Regular cardiac myocyte (primary cell): ENCODE measurements at places on chromosomes 12 and 14. TPM values are rescaled to one million over a fixed set of nuclear protein-coding genes. Genes with fewer than 3 reads are reported as not detected.

Gene DNAAF2
- total RNA-seq = 8.7 and 11.7 TPM in 2 replicates

Gene ASCL1
- total RNA-seq = not detected in 2 replicates

Gene CDK2
- total RNA-seq = 16.1 and 55.8 TPM in 2 replicates

Gene FGF6
- total RNA-seq = not detected in 2 replicates

Gene MYH7
- total RNA-seq = not detected in 2 replicates

Gene PRPH
- under 0.01 and 0.85 TPM in 2 replicates for total RNA-seq

Gene AQP2
- not detected in 2 replicates for total RNA-seq

Gene CRACR2A
- total RNA-seq = 8.2 and 10.7 TPM in 2 replicates

Gene PYGL
- total RNA-seq = 93.7 and 110 TPM in 2 replicates

Gene ASPG
- total RNA-seq = not detected in 2 replicates

Gene ESR2
- total RNA-seq = under 0.01 and 0.19 TPM in 2 replicates

Gene ALDH1L2
- 40.6 and 74.4 TPM in 2 replicates for total RNA-seq

Gene RBP5
- total RNA-seq = 0.19 TPM in 1 of 2 replicates, not detected in the other

Gene KRT86
- total RNA-seq = 0.19 and 0.85 TPM in 2 replicates

Gene CCDC88C
- 0.77 and 0.85 TPM in 2 replicates for total RNA-seq

Gene SYNDIG1L
- under 0.01 TPM in 1 of 2 replicates, not detected in the other for total RNA-seq

Gene MED13L
- 89.1 and 178 TPM in 2 replicates for total RNA-seq

Gene TSHR
- not detected in 2 replicates for total RNA-seq

Gene CMA1
- total RNA-seq = not detected in 2 replicates

Gene FAM222A
- under 0.01 and 0.38 TPM in 2 replicates for total RNA-seq

Gene ANO4
- total RNA-seq = 0.38 and 2.3 TPM in 2 replicates

Gene KRT5
- total RNA-seq = 1.4 and 2.3 TPM in 2 replicates

Gene LRRK2
- 1.7 and 5.9 TPM in 2 replicates for total RNA-seq

Gene SENP1
- total RNA-seq = 9.3 and 15.7 TPM in 2 replicates

Gene LHX5
- total RNA-seq = not detected in 2 replicates

Gene CMTM5
- 0.28 and 0.58 TPM in 2 replicates for total RNA-seq

Gene DHRS7
- 85.1 and 94.7 TPM in 2 replicates for total RNA-seq

Gene AQP6
- under 0.01 TPM in 1 of 2 replicates, not detected in the other for total RNA-seq

Gene PLEK2
- total RNA-seq = 9.3 and 42.0 TPM in 2 replicates

Gene CCDC177
- total RNA-seq = under 0.01 TPM in 2 replicates

Gene JDP2
- total RNA-seq = 14.8 and 29.3 TPM in 2 replicates

Gene PTHLH
- 4.2 and 10.2 TPM in 2 replicates for total RNA-seq

Gene SRRM4
- total RNA-seq = not detected in 2 replicates

Gene GPR132
- total RNA-seq = not detected in 2 replicates

Gene TMEM253
- not detected in 2 replicates for total RNA-seq

Gene C1RL
- 7.1 and 37.2 TPM in 2 replicates for total RNA-seq

Gene LRTM2
- not detected in 2 replicates for total RNA-seq

Gene TPH2
- total RNA-seq = under 0.01 TPM in 1 of 2 replicates, not detected in the other

Gene SDR9C7
- not detected in 2 replicates for total RNA-seq

Gene RTN1
- under 0.01 and 0.19 TPM in 2 replicates for total RNA-seq

Gene ISCA2
- total RNA-seq = 18.6 and 22.3 TPM in 2 replicates

Gene CCDC196
- not detected in 2 replicates for total RNA-seq

Gene HNF1A
- total RNA-seq = under 0.01 TPM in 1 of 2 replicates, not detected in the other

Gene SLC38A4
- total RNA-seq = 0.28 and 1.7 TPM in 2 replicates

Gene ZNF891
- total RNA-seq = 0.58 and 1.1 TPM in 2 replicates

Gene MANSC4
- not detected in 2 replicates for total RNA-seq

Gene PLA2G1B
- total RNA-seq = not detected in 2 replicates

Gene SLCO1B1
- not detected in 2 replicates for total RNA-seq

Gene LIN52
- total RNA-seq = 10.7 and 12.1 TPM in 2 replicates

Gene EML5
- under 0.01 and 0.19 TPM in 2 replicates for total RNA-seq

Gene IL23A
- 0.28 and 0.38 TPM in 2 replicates for total RNA-seq

Gene RNASE7
- total RNA-seq = not detected in 2 replicates

Gene SNRNP35
- total RNA-seq = 12.1 and 17.8 TPM in 2 replicates
